Gastroesophageal sphincter (tissue), 4 donors: ENCODE measurements at places on chromosomes 6 and 20. TPM values are rescaled to one million over a fixed set of nuclear protein-coding genes. Genes with fewer than 3 reads are reported as not detected.

GATA5 gene
- total RNA-seq: 1.6 TPM

RBBP8NL gene
- total RNA-seq: not detected

TULP1 gene
- not detected for total RNA-seq

GJA10 gene
- not detected for total RNA-seq

RPL10A gene
- total RNA-seq: 1,410 TPM

NUP153 gene
- total RNA-seq: 41.6 TPM

SIM1 gene
- not detected for total RNA-seq

MMP24 gene
- total RNA-seq: 3.1 TPM

VSX1 gene
- not detected for total RNA-seq

IL17A gene
- total RNA-seq: not detected

TUBB2B gene
- total RNA-seq: 12.0 TPM

GNAS-AS1 gene
- total RNA-seq: not detected

RANBP9 gene
- total RNA-seq: 45.6 TPM

DOK5 gene
- total RNA-seq: 2.7 TPM

RFX6 gene
- total RNA-seq: not detected

SLC22A23 gene
- 6.2 TPM for total RNA-seq

ZNF341 gene
- total RNA-seq: 3.5 TPM

BNIP5 gene
- not detected for total RNA-seq

EDN1 gene
- 12.8 TPM for total RNA-seq

AIF1 gene
- 5.6 TPM for total RNA-seq

OR2B3 gene
- total RNA-seq: not detected

HCK gene
- 31.8 TPM for total RNA-seq

CNKSR3 gene
- 17.4 TPM for total RNA-seq

FOXQ1 gene
- 6.7 TPM for total RNA-seq
